ENCODE measurements at places on chromosomes 4 and X. TPM values are rescaled to one million over a fixed set of nuclear protein-coding genes. Genes with fewer than 3 reads are reported as not detected.

DNA sequence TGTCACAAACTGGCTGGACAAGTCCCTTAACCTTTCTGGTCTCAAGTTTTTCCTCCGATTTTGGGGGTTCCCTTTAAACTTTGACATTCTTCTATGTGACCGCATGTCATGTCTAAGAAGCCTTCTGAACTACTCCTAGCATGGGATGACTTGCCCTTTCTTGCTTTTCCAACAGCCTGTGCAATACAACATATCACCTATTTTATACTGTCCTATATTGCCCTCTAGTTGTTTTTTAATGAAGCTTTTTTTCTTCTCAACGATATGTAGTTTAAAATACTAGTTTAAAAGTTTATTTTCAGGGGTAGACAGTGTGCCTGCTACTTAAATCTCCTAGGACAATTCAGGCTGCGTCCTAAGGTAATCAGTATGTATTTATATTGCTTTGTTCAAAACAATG lies 1.0 kb upstream of the IGBP1 start:
- DNase-seq: no peak

DNA sequence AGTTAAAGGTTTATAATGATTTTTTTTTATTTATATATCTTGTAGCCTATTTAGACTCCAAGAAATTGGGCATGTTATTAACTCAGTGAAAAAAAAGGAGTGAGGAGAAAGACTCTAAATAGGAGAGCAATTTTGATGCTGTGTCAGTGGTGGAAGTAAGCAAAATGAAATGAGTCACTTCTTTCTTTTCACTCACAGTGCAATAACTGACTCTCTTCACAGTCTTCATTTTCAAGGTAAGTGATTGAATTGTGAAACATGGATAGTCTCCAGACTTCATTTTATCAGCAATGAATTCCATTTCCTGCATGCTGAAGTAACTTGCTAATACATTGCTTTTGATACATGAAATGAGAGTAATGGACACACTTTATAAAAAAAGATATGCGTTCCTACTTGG lies 2271.5 kb downstream of the PCDH7 start:
- DNase-seq: no peak

GRCh38 chrX:43349363-43349762 lies 306.7 kb upstream of the MAOA start:
- DNase-seq: no peak

Gene CSAG3
- polyA plus RNA-seq: not detected
